AG04450 (cell line): ENCODE measurements at places on chromosomes 6 and 20. TPM values are rescaled to one million over a fixed set of nuclear protein-coding genes. Genes with fewer than 3 reads are reported as not detected.

DNA sequence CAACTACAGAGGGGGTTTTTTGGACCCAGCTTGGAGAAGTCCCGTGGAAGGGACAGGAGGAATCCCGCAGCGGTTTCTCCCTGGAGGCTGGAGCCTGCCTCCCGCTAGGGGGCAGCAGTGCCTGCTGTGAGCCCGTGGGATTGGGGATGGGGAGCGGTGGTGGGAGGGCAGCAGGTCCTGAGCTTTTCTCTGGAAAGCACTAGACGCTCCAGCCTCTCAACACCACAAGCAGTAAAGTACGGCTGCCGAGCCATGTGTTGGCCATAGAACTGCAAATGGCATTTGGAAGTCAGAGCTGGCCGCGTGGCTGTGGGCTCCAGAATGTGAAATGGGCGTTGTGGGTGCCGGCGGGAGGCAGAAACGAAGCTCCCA, 47.8 kb downstream of the GMPR start:
- DNase-seq, result no peak

DNA sequence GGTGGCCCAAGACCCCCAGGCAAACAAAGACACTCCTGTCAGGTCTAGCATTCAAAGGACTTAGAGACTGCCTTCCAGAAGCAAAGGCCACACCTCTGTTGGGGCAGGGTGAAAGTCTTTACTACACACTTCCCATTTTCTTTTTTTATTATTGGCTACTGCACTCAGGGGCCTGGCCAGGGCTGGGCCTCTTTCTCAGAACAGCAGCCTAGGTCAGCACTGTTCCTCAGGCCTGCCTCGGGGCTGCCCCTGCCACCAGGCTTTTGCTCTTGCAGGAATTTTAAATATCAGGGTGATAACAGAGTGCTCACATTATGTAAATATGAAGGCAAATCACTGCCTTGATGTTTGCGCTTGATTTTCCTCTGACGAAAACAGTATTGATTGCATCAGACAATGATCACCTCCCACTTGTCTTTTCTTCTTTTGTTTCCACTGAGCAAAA, 18.5 kb downstream of the GSTA4 start:
- no peak for DNase-seq

DNA sequence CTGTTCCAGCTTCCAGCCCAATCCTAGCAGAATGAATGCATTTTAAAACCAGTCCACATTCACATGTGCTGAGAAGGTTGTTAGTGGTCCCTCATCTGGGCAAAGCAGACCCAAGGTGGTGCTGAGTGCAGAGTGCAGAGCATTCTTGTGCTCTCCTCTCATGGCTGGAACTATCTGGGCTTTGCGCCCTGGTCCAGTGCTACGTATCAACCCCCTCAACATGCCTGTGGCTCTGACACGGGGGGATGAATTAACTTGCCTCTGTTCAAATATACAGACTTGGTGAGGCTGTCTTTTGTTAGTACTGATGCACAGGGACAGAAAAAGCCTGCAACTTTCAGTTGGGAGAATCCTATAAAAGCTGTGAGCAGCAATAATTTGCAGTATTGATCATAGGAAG, 42.5 kb downstream of the PANK2 start:
- no peak for DNase-seq

GRCh38 chr20:38214256-38215193, 46.0 kb downstream of the KIAA1755 start:
- DNase-seq, result no peak

GRCh38 chr6:135224037-135224647, 43.0 kb downstream of the MYB start:
- no peak for DNase-seq

DNA sequence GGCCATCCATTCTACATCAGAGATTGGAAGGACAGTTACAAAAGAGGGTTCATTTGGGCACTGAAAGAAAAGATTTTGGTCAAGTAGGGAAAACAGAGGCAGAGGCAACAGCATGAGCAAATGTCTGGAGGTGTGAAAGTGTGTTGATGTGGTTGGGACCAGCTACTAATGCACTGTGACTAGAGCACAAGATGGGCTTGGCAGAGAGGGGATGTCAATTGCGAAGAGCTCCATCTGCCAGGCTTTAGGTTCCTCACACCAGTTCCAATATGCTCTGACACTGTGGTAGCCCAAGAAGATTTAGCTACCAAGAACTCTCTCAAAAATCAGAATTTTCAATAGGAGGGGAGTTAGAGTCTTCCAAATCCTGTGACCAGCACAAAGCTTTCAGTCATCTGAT, 42.1 kb downstream of the TRAF3IP2 start:
- no peak for DNase-seq

DNA sequence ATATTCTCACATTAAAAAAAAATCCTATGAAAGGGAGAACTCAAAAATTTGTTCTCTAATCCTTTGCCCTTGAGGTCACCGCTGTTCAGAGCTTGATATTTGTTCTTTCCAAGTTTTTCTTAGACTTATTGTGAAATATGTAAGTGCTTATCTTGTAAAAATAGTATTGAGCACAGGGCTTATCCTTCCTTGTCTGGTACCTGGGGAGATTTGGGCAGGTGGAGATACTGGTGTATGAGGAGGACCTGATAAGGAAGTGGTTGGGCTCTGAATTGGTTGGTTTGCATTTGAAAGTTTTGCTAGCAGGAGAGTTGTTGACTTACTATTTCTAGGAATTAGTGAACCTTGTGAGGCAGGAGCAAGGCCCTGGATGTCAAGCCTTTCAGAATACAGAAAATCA, 28.9 kb upstream of the ANKEF1 start:
- no peak for DNase-seq

- DNase-seq, result no peak
These were observed 12.4 kb upstream of the DEK start for GRCh38 chr6:18276610-18277236.

GRCh38 chr6:75498862-75499261, 5.3 kb upstream of the FILIP1 start:
- no peak for DNase-seq

- DNase-seq, result no peak
These were observed 36.5 kb downstream of the ZBTB46 start for GRCh38 chr20:63794614-63795013.

- DNase-seq, result no peak
These were observed 193.0 kb upstream of the ZNF217 start for GRCh38 chr20:53786445-53787267.

GRCh38 chr6:132612449-132613108, 11.5 kb downstream of the TAAR2 start:
- no peak for DNase-seq

DNA sequence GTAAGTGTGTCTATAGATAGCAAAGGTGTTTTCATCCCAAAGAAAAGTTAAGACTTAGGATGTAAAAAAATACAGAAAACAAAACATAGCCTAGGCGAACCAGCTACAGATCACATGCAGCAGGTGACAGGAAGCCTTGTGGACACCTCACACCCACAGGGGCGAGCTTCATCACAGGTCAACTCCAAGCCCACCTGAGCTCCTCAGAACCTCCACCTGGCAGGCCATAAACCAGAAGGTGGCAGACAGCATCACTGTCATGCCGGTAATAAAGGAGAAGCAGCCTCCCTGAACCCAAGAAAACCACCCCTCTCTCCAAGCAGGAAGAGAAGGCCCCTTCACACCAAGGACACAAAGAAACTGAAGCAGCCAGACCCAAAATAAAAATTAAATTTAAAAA, 1.0 kb downstream of the RALGAPA2 start:
- DNase-seq, result no peak

- DNase-seq, result no peak
These were observed 602.2 kb upstream of the NRSN1 start for GRCh38 chr6:23523771-23524170.

DNA sequence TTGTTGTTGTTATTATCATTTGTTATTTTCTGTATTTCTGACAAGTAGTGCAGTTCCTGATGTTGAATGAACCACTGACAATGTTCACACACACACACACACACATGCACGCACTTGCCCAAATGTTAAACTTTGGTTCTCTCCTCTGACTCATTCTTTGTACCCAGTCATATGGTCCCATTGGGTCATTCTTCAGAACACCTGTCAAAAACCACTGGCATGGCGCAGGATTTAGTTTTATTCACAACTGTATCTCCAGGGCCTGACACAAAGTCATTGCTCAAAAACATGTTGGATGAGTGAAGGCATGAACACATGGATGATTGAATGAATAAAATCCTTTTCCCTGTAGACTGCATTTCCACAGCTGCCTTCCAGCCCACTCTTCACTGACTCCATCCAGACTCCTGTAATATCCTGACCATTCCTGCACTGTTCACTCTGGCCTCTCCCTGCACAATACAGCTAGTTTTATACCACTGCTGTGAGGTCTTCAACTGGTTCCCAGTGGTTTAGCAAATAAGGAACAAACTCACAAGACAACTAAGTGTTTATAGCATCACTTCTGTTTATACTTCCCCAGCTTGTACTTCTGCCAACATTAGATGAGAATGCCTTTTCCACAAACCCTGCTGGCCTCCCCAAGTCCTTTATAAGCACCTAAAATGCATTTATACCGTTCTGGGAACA, 6.9 kb upstream of the CST11 start:
- no peak for DNase-seq

DNA sequence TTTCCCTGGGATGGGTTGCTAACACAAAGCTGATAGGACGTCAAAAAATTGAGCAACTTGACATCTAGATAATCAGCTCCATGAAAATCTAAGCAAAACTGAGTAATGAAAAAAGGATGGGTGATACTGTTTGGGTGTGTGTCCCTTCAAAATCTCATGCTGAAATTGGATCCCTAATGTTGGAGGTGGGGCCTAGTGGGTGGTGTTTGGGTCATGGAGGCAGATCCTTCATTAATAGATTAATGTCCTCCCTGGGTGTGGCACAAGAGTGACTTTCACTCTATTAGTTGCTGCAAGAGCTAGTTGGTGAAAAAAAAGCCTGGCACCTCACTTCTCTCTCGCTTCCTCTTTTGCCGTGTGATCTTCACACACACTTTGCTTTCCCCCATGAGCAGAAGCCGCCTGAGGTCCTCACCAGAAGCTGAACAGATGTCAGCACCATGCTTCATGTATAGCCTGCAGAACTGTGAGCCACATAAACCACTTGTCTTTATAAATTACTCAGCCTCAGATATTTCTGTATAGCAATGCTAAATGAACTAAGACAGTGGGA, 160.9 kb downstream of the FRK start:
- DNase-seq, result no peak

GRCh38 chr20:38728191-38728781, 4.0 kb downstream of the SLC32A1 start:
- no peak for DNase-seq

- no peak for DNase-seq
These were observed 80.9 kb downstream of the DLL1 start for GRCh38 chr6:170210026-170210390.

- DNase-seq, result no peak
These were observed 942.3 kb downstream of the QKI start for GRCh38 chr6:164356814-164357213.

DNA sequence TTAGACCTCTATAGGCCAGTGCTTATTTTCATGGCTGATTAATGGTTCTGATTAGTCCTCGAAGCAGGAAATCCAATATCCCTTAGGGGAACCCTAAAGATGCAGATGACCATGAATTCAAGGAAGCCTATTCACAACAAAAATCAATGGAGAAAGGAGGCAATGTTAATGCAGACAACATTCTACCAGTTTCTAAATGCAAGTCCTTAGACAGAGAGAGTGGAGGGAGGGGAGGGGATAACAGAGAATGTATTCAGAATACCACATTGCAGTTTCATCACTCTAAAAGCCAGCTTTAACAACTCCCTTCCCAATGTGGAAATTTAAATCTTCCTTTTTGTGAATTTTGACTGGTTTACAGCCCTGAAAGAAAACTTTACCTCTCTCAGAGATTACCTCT, 87.1 kb upstream of the POU3F2 start:
- no peak for DNase-seq

DNA sequence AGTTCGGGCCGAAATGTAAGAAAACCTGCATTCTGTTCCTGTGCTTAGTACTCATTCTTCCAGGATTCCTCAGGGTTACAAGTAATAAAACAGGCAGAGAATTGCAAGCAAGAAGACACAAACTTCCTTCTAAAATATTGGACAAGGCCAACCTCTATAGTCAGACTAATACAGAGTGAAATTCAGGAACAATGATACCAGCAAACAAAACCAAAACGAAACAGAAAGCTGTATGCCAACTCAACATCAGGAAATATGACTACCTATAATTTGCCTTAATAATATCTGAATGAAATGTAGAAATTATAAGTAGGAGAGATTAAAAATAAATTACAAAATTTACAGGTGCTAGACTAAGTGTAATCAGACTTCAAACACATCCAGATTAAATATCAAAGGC, 238.8 kb downstream of the HIVEP2 start:
- no peak for DNase-seq

DNA sequence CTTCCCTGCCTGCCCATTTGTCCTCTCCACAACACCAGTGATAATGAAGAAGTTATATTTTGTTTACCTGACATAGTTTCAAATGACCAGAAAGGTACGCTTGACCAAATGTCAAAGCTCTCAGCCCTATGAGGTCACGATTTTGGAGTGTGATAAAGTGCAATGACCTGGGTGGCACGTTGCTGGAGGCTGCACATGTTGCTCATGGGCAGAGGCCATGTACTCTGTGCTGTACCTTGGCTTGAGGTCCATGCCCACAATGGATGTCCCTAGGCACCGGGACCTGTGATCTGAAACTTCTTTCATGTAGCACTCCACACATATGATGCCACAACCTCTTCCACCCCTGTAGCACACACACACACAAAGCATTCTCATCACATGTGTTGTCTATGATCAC, 164.0 kb upstream of the HEY2 start:
- no peak for DNase-seq

DNA sequence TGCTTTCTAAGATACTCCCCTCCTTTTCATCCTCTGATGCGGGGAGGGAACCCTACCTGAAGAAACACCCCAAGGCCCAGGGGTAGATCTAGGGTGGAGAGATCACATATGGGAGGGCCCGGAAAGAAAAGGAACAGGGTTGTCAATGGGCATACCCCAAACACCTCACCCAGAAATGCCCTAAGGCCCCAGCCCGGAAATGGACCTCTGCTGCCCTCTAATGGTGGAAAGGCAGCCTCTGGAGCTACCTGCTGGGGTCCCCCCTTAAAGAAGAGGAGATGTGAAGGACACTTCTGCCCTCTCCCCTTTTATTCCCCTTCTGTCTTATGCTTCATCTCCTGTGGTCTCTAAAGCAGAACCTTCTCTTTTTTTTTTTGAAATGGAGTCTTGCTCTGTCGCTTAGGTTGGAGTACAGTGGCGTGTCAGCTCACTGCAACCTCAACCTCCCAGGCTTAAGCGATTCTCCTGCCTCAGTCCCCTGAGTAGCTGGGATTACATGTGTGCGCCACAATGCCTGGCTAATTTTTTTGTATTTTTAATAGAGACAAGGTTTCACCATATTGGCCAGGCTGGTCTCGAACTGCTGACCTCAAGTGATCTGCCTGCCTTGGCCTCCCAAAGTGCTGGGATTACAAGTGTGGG, 458 bp upstream of the ARMC12 start:
- DNase-seq, result no peak

TBPL1 gene
- 54.1 and 71.2 TPM in 2 replicates for polyA plus RNA-seq

PNLDC1 gene
- polyA plus RNA-seq, result 0.11 and 0.19 TPM in 2 replicates

EYS gene
- 0.14 TPM in 1 of 2 replicates, not detected in the other for polyA plus RNA-seq

RIPPLY2 gene
- not detected in 2 replicates for polyA plus RNA-seq

GTSF1L gene
- not detected in 2 replicates for polyA plus RNA-seq

C6orf15 gene
- not detected in 2 replicates for polyA plus RNA-seq

GPX5 gene
- polyA plus RNA-seq, result not detected in 2 replicates

SAMD10 gene
- 1.3 and 1.8 TPM in 2 replicates for polyA plus RNA-seq

DLL1 gene
- polyA plus RNA-seq, result 0.06 and 0.07 TPM in 2 replicates

ERVFRD-1 gene
- polyA plus RNA-seq, result not detected in 2 replicates

HMGCLL1 gene
- 0.15 and 0.33 TPM in 2 replicates for polyA plus RNA-seq
